HL-60 (cell line): ENCODE measurements at places on chromosomes 1 and 21.

DNA sequence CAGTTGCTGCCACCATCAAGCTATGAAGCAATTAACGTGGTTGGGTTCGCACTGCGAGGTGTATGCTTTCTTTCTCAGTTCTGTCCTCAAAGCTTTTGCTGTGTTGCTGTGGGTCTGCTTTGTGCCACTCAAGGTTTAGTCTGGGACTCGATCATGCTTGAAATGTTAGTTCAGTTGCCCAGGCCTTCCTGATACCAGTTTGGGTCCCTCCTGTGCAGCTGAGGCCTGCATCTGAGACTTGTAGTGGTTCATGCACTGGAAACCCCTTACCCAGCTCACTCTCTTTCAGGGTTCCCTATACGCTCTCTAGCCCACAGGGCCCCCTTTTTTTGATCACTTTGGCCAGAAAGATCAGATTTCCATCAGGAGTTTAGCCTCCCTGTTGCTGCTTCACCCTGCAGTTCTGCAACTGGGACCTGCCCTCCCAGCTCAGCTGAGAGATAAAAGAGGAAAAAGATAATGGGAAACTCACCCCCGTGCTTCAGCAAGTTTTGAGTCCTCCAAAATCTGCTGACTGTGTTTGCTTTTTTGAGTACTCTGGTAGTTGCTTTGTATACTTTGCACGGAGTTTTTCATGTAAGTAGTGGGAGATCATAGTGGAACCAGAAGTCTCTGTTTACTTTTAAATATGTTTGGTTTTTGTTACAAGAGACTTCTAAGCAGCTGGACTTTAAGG is 317.0 kb downstream of the HHAT start:
- no peak for DNase-seq

GRCh38 chr1:24379733-24380315 is 33.8 kb downstream of the STPG1 start:
- no peak for DNase-seq

- no peak for DNase-seq
Measured at GRCh38 chr1:155913969-155914757, 3.0 kb upstream of the RIT1 start.

DNA sequence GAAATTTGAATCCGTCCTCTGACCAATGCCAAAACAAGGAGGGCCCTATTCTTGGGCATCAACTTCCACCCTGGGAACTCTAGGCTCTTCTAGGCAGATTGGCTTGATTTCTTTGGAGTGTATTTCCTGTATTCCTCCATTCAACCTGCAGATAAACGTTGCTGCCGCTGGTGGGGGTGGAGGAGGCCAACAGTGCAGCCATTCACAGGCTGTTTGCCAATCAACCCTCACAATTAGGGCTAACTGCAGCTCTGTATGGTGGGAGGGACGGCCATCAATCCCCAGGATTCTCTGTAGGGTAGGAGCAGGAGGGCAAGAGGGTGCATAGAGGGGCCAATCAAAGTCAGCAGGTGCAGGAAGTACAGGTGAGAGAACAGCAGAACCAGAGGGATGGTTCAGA is 273.1 kb upstream of the PROX1 start:
- DNase-seq: no peak

DNA sequence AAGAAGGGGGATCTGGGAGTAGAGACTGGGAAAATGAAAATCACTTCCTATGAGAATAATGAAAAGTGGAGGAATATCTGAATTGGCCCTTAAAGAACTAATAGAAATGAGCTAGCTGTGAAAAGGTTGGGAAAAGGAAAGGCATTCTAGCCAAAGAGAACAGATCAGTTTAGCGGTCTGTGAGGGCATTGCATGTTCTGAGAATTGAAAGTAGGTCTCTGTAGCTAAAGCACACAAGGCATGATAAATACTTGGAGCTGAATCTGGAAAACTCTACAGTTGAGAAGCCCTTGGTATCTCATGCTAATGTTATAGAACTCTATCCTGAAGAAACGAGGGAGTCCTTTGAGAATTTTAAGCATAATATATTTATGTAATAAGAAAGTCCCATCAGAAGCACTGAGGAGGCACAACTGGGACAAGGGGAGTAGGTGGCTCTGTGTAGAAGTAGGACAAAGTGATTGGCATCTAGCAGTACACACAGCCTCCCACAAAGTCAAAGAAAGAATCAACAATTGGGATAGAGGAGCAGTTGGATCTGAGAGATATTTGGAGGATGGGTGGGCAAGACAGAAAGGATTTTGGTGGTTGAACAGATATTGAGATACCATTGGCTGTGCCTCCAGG is 78.7 kb downstream of the GREM2 start:
- DNase-seq: no peak
